ENCODE measurements at places on chromosomes 1 and 21.

- no peak for DNase-seq
Measured at GRCh38 chr1:206738370-206739366, 31.9 kb upstream of the IL19 start.

GRCh38 chr1:61198554-61198953 lies 116.2 kb downstream of the NFIA start:
- DNase-seq, result no peak

DNA sequence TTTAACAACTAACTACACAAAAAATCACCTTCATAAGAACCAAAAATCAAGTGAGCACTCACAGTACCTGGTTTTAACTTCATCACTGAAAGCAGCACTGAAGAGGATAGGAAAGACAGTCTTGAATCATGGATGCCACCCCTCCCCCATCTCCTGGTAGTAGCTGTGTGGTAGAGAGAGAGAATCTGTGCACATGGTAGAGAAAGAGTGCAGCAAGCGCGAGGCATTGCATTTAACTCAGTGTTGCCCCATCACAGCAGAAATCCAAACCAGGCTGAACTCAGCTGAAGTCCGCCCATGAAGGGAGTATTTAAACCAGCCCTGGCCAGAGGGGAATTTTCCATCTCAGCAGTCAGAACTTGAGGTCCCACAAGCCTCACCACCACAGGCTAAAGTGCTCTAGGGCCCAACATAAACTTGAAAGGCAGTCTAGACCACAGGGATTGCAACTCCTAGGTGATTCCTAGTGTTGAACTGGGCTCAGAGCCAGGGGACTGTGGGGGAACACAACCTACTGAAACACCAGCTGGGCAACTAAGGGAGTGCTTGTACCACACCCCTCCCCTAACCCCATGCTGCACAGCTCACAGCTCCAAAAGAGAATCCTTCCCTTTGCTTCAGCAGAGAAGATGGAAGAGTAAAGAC lies 38.4 kb downstream of the VAV3 start:
- DNase-seq, result no peak

DNA sequence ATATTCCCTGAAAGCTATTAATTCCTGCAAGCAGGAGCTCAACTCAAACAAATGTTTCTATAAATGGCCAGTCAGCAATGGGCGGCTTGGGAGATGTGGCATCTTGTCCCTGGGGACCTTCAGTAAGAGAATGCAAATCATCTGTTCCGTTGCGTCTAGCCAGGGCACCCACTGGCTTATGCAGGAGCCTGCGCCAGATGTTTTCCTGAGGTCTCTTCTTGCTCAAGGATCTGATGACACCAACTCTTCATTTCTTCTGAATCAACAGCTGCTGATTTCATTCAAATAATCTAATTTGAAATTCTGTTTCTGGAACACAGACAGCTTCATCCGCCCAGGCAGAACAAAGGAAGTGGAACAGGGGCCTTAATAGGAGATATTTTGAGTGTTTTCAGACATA lies 70.0 kb upstream of the AJAP1 start:
- DNase-seq, result no peak

- no peak for DNase-seq
Measured at GRCh38 chr1:200634261-200635122, 13.9 kb upstream of the KIF14 start.

GRCh38 chr1:230120289-230120920 lies 53.4 kb downstream of the GALNT2 start:
- DNase-seq, result no peak

DNA sequence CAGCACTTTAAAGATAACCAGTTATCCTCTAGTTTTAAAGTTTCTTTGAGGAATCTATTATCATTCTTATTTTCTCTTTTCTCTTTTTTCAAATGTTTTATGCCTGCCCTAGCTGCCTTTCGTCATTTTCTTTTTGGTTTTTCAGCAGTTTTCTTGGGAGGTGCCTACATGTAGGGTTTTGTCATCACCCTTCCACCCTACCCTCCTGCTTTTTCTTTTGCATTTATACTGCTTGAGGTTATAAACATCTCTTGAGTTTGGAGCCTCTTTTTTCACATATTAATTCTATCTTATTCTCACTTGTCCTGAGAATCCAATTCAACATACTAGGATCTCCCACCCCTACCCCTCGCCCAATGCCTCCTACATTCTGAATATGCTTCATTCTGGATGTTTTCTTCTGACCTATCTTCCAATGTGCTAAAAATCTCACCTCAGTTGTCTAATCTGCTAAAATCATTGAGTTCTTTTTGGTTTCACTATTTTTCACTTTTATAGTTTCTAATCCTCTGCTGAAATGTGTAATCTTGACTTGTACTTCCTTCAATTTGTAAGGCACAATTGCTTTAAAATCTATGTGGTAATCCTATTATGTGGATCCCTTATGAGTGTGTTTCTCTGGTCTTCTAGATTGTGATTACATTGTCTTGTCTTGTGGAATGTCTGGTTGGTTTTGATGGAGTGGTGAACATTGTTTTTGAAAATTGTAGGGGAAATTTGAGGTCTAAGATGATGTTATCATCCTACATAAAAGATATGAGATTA lies 38.7 kb downstream of the MIA3 start:
- DNase-seq, result no peak

GRCh38 chr1:4109628-4109940 lies 209.5 kb upstream of the C1orf174 start:
- DNase-seq, result no peak

DNA sequence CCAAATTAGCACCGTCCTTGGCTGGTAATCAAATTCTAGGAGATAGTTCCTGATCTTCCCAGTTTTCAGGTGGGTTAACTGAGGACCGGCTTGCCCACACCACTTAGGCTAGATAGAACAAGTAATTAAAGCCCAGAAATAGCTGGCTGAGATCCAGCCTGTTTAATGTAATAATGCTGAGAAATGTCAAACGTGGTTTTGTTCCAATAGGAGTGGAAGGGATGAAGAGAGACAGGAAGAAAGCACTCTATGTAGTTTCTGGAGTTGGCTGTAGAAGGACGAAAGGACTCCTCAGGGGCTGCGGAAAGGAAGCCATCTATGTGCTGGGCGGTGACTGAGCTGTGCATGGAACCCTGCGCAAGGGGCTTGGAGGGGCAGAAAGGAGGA lies 18.6 kb downstream of the NAV1 start:
- no peak for DNase-seq

GRCh38 chr1:202540014-202540413 lies 170.2 kb downstream of the SYT2 start:
- DNase-seq, result no peak

GRCh38 chr1:81678779-81679178 lies 122.0 kb upstream of the ADGRL2 start:
- no peak for DNase-seq

DNA sequence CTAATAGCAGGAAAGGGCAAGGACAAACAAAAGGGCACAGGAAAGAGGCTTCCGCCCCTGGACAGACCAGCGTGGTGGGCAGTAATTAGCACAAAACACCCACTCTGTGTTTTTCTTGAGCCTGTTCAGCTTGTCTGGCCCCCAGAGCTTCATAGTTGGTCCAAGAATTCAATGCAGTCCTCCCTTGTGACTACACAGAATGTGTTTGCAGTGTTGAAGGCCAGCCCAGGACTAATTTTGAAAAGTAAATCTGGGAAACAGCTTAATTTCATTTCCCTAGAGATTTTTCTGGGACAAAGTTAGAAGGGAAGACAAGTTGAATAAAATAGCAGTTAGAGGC lies 49.2 kb upstream of the LMO4 start:
- DNase-seq, result no peak

DNA sequence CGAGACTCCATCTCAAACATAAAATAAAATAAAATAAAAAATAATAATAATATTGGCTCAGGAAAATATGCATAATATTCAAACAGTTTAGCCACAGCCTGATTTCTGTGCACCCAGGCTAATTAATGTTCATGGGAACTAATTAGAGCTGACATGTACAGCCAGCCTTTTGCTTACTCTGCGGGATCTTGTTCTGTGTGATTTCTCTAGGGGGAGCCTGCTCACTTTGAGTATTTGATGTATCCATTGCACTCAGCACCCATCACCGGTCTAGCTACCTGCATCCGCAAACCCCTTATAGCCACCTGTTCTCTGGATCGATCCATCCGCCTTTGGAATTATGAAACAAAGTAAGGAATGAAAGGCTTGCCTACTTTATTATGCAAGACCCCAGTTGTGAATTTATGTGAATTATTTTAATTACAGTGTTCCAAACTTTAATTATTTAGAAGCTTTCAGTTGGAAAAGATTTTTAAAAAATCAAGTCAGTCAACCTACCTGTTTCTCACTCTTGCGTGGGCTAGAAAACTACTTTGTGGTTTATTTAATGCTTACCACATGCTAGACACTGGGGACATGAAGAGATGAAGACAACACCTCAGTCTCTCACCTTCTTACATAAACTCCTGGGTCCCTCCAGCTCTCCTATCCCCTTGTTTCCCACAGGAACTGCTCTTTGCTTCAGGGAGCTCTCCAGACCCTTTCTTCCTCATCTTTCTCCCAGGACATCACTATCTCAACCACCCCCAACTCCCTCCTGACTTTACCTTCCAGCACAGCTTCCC lies 25.4 kb downstream of the CFAP57 start:
- no peak for DNase-seq

GRCh38 chr1:94422115-94422820 lies 4.1 kb downstream of the ABCD3 start:
- no peak for DNase-seq

DNA sequence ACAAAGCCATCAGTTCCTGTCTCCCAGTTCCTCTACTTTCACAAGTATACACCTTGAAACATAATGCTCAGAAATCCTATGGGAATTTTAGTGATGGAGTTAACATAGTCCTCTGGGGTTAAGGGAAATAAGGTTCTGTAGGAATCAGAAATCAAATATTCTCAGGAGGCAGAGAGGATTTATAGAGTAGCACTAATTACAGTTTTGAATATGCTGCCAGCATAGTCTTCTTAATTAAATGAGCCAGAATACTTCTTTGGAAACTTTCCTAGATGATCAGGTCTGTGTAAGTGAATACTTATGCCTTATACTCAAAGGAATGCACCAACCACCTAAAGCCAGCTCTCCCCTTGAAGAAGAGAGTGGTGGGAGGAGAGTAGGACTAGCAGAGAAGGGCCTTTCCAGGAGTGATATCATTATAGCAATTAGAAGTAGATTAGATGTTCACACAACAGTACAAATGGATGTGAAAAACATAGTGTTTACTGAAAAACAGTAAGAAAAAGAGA lies 31.4 kb upstream of the DIRAS3 start:
- DNase-seq, result no peak

GRCh38 chr1:22788254-22788661 lies 77.6 kb downstream of the EPHB2 start:
- DNase-seq, result no peak

DNA sequence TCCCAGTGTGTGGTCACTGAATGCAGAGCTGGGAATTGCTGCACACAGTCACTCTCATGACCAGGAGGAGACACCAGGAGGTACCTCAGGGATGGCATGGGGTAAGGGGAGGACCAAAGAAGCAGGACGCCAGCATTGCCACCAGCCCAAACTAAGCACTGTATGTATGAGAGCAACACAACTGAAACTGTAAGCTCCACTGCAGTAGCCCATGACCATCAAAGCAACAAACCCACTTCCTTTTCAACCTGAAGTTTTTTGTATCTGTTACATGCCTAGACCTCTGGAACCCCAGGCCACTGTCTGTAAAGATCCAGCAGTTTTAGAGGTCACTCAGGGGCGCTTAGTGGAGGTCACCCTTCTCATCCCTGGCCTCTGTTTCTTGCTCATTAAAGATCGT lies 164.3 kb downstream of the SETD4 start:
- DNase-seq, result no peak

GRCh38 chr21:37522641-37523295 lies 156.2 kb downstream of the DYRK1A start:
- DNase-seq, result no peak

GRCh38 chr1:110055493-110056284 lies 14.8 kb downstream of the ALX3 start:
- no peak for DNase-seq

DNA sequence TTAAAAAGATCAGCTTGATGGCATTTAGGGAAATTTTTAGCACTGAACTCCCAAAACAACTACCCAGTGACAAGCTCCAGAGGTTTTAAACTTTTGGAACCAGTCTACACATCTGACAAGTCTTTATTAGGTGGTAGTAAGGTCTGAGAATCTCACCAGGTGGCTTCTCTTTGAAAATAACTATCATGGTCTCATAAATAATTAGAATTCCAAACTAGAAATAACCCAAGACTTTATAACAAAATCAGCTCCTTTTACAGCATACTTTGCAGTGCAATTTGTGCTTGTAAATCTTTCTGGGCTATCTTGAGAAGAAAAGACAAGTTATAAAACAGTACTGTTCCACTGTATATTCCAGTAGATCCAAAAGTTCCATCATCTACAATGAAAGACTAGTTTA lies 108.7 kb downstream of the LTN1 start:
- no peak for DNase-seq

GRCh38 chr1:226622012-226622411 lies 73.4 kb downstream of the STUM start:
- DNase-seq, result no peak

- no peak for DNase-seq
Measured at GRCh38 chr1:80385650-80386049, 1379.1 kb upstream of the ADGRL4 start.

DNA sequence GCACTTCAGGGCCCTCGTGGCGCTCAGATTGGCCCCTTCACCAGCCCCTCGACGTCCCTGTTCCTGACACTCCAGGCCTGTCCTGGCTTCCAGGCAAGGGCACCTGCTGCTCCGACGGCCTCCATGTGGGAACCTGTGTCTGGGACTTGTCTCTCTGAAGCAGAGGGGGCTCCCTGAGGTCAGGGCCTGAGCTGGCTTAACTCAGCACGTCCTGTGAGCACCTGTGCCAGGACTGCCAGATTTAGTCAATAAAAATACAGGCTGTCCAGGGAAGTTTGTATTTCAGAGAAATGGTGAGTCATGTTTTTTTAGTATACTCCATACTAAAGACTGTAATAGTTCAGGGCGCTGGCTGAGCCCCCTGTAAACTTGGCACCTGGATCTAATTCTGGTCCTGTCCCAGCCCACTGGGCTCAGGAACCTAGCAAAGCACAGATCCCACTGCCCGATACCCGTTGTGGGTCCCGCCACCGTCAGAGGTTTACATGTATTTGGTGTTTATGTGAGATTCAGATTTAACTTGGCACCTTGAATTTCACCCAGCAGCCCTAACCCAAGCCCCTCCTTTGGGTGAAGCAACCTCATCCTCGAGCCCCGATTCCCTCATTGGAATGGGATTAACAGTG lies 109.9 kb upstream of the IFFO2 start:
- DNase-seq, result no peak

GRCh38 chr1:5501206-5501930 lies 490.9 kb downstream of the NPHP4 start:
- no peak for DNase-seq

DNA sequence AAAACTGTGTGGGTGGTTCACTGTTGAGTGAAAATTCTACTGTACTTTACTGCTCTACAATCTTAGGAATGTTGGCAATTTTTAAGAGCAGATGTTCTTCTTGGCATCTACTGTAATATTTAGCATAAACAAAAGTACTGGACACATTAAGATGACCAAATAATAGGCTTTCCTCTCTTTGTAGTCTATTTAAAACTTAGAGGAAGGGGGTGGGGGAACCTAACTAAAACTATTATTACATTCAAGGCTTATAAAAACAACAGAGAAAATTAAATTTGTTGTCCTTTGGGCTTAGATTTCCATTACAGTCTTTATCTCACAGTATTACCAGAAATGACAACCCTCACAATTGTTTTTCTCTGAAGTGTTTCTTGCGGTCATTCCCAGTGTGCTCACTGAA lies 181.2 kb downstream of the PLPPR4 start:
- DNase-seq, result no peak

All from stimulated activated CD4-positive, alpha-beta T cell treated with anti-CD3 and anti-CD28 coated beads, Interleukin-1b, Interleukin-23, amount 100 ng/mL, for 1 hour (primary cell).